ENCODE measurements at places on chromosomes 16 and 17. TPM values are rescaled to one million over a fixed set of nuclear protein-coding genes. Genes with fewer than 3 reads are reported as not detected.

- H3K27me3 ChIP-seq, result no peaks in the 10 kb centered on the region
- H3K4me1 ChIP-seq, result peaks cover 3% of the 10 kb centered on the region
- H3K4me3 ChIP-seq, result no peak overlapping the region
- no peak overlapping the region for H3K27ac ChIP-seq
Observed at GRCh38 chr16:21100447-21100846, 50.2 kb downstream of the DNAH3 start.

DNA sequence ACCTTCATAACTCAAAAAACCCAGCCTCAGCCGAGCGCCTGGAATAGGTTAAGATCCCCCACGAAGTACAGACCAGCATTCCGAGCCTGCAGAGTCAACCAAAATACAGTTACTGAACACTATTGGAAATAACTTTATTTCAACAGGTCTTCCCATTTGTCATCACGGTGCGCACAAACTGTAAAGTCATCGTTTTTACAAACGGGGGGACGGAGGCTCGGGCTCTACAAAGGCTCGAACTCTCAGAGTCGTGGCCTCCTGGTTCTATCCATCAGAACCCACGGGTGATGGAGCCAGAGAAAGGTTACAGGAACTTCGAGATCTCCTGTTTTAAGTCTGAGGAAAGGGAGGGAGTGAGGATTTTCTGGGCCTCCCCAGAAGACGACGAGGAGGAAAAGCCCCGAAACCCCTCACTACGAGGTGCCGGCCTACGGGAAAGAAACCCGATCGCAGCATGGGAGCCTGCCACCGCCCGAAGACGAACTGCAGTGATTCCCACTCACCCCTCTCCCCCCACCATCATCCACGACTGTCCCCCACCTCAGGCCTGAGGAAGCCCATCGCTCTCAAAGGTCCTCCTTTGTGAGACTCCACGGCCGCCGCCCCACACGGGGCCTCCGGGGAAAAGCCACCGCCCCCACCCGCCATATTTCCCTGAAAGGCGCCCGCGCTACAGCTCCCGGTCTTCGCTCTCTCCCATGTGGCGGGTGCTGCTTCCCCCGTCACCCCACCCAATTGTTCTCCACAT lies 917 bp downstream of the YWHAE start:
- H3K27ac ChIP-seq, result peak overlapping the region; percentile 99
- H3K4me3 ChIP-seq, result peak overlapping the region; percentile 60
- no peaks in the 10 kb centered on the region for H3K36me3 ChIP-seq
- peak; percentile 44 for DNase-seq
- no peaks in the 10 kb centered on the region for H3K4me1 ChIP-seq

The ASGR2 gene
- not detected for total RNA-seq

The OSGIN1 gene
- 6.6 TPM for total RNA-seq

GRCh38 chr16:50535506-50536257 lies 12.5 kb upstream of the NKD1 start:
- DNase-seq, result no peak
- no peak overlapping the region for H3K4me3 ChIP-seq
- no peaks in the 10 kb centered on the region for H3K4me1 ChIP-seq
- no peak overlapping the region for H3K27ac ChIP-seq
- no peaks in the 10 kb centered on the region for H3K27me3 ChIP-seq

DNA sequence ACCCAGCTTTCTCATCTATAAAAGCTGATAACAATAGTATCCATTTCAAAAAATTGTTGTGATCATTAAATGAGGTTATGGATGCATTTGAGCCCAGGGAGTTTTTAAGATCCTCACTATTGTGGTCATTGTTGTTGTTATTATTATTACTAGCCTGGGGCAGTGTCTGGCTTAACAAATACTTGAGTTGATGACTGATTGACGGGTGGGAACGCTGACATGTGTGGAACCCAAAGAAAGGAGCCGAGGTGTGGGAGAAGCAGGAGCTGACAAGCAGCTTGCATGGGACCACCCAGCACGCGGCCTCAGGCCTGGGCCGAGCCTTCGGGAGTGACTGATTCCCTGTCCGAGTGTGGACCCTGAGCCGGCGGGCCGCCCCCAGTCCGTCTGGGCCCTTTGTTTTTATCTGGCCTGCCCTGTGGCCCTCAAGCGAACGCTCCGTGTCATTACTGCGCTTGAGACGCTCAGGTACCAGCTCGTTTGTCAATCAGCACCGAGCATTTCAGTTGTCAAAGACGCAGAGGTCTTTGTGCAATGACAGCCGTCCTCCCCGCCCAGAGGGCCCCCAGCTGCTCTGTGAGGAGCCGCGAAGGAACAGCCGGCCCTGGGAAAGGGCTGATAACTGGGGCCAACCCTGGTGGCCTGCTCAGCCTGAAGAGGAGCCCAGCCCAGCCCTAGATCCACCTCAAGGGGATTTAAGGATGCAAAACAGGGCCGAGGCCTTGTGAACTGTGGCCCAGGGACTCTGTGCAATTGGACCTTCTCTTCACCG lies 132.9 kb upstream of the FOXF1 start:
- DNase-seq, result no peak
- H3K4me1 ChIP-seq, result peaks cover 19% of the 10 kb centered on the region
- H3K36me3 ChIP-seq, result no peaks in the 10 kb centered on the region
- H3K27ac ChIP-seq, result no peak overlapping the region

The SPNS3 gene
- total RNA-seq, result not detected
